Stimulated activated CD8-positive, alpha-beta memory T cell treated with anti-CD3 and anti-CD28 coated beads, Interleukin-15, amount 100 ng/mL, for 24 hours (primary cell): ENCODE measurements at places on chromosomes 5 and 9.

DNA sequence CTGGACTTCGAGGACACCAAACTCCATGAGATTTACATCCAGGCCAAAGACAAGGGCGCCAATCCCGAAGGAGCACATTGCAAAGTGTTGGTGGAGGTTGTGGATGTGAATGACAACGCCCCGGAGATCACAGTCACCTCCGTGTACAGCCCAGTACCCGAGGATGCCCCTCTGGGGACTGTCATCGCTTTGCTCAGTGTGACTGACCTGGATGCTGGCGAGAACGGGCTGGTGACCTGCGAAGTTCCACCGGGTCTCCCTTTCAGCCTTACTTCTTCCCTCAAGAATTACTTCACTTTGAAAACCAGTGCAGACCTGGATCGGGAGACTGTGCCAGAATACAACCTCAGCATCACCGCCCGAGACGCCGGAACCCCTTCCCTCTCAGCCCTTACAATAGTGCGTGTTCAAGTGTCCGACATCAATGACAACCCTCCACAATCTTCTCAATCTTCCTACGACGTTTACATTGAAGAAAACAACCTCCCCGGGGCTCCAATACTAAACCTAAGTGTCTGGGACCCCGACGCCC is 1.3 kb downstream of the PCDHGC3 start:
- DNase-seq, result no peak

DNA sequence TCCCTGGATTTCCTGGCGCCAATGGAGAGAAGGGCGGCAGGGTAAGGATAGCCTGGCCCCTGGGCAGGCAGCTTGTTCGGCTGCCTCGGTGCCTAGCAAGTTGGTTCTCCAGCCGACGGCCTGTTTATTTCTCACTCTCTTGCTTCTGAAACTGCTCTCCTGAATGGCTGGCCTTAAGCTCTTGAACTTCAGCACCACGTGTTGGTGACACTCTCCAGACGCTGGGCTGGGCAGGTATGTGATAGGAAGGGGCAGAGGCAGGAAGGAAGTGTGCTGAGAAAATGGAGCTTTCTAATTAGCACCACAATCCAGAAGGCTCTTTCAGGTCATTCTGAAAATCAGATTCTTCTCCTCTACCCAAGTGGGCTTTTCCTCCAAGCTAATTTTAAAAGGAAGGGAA is 91.4 kb upstream of the FCN2 start:
- DNase-seq, result no peak

- DNase-seq, result no peak
Observed at GRCh38 chr9:134219646-134220060, 55.3 kb upstream of the RNU6ATAC start.

GRCh38 chr5:104611135-104611767 is 1048.7 kb upstream of the NUDT12 start:
- no peak for DNase-seq

- DNase-seq, result no peak
Observed at GRCh38 chr5:39116344-39117170, 42.4 kb upstream of the RICTOR start.

DNA sequence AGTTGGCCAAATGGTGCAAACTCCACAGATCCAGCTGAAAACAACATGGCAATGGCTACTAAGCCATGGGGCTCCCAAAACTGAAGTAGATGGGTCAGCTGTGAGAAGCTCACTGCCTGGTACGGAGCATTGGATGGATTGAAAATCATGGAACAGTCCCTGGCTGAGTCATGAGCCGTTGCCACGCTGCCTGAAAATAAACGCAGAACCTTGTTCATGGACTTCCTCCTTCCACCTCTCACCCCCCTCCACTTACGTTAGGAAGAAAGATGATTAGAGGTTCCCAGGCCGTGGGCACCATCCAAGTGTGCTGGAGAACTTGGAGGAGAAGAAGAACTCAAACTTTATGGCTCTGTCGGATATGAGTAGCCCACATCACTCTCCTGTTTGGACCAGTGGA is 6.8 kb upstream of the DIPK1B start:
- DNase-seq, result no peak

DNA sequence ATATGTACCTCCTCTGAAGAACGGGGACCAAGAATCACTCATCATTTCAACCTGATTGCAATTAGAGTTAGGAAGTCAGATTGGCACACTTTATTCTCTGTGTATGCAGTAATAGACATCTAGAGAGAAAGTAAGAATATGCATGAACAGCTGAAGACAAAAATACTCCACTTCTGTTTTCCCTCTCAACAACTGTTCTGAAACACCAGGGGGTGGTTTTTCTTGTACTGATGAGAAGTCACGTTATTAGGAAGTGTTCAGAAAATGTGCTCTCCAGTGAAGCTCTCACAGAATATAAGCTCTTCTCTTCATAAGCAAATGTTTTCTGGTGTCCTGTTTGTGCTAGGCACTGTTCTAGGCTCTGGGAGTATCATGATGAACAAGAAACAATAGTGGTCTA is 531.7 kb upstream of the C9orf72 start:
- DNase-seq, result no peak

GRCh38 chr5:103573411-103573810 is 10.8 kb upstream of the NUDT12 start:
- no peak for DNase-seq

GRCh38 chr5:177103523-177104253 is 17.0 kb downstream of the FGFR4 start:
- no peak for DNase-seq

GRCh38 chr5:154349626-154350264 is 96.1 kb upstream of the SAP30L start:
- DNase-seq, result no peak

DNA sequence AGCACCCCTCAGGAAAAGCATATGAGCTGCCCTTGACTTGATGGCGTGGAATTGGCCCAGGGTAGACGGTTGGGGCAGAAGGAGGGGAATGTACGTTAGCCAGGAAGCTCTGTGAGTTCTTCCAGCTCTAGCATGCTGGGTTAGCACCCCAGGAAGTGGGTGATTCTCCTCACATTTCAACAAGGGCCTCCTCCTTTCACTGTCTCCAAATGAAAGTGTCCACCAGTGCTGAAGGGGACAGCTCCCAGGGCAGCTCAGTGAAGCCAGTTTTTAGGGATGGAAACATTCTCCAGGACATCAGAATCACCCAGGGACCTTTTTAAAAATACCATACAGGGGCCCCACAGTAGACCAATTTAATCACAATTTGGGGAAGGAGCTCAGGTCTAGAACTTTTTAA is 17.2 kb upstream of the AFAP1L1 start:
- no peak for DNase-seq

GRCh38 chr9:137975527-137975913 is 97.9 kb downstream of the CACNA1B start:
- DNase-seq, result no peak

DNA sequence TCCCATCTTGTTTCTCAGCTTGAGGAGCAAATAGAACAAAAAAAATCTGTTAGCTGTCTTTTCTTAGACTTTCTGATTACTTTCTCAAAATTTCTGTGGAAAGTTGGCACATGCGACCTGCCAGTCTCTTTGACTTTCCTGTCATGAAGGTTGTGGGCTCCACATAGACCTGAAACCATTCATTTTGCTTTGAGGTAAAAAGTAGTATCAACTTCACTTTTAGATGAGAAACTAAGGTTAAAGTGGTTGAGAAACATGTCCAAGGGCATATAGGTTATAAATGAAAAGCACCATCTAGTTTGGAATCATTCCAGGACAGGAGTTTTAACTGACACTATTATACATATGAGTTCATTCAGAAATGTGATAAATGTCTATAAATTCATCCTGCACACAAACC is 42.7 kb downstream of the ST8SIA4 start:
- no peak for DNase-seq

GRCh38 chr5:143850050-143850683 is 38.2 kb downstream of the HMHB1 start:
- DNase-seq, result no peak

DNA sequence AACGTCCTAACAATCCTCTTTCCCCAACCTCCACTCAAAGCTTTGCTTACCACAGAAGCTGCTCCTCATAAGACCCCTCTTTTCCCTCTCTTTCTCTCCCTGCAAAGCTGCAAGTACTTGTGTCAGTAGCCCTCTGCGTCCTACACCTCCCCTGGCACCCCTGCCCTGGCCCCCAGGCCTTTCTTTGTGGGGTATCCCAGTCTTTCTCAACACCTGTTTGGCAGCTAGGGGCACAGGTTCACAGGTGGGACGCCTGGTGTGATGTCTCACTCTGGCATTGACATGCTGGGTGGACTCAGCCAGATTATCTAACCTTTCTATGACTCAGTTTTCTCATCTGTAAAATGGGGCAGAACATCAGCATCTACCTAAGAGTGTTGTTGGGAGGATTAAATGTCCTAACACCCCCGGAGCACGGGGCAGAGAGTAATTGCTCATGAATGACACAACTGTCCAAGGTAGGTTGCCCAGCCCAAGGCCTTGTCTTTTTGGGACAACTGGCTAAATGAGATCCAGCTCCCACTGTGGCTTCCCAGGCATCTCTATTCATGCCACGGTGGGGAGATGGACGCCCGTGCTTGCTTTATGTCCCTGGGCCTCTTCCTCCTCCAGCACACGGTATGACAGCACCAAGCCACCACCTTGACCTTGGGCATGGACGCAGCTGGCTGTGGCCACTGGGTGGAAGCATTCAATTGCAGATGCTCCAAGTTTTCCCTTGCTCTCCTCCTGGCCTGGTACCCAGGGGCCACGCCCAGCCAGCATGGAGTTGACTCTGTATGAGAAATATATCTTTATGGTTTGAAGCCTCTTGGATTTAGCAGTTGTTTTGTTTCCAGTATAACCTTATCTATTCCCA is 190.4 kb downstream of the RGS3 start:
- no peak for DNase-seq

- no peak for DNase-seq
Observed at GRCh38 chr5:57684299-57684702, 201.7 kb upstream of the ACTBL2 start.

DNA sequence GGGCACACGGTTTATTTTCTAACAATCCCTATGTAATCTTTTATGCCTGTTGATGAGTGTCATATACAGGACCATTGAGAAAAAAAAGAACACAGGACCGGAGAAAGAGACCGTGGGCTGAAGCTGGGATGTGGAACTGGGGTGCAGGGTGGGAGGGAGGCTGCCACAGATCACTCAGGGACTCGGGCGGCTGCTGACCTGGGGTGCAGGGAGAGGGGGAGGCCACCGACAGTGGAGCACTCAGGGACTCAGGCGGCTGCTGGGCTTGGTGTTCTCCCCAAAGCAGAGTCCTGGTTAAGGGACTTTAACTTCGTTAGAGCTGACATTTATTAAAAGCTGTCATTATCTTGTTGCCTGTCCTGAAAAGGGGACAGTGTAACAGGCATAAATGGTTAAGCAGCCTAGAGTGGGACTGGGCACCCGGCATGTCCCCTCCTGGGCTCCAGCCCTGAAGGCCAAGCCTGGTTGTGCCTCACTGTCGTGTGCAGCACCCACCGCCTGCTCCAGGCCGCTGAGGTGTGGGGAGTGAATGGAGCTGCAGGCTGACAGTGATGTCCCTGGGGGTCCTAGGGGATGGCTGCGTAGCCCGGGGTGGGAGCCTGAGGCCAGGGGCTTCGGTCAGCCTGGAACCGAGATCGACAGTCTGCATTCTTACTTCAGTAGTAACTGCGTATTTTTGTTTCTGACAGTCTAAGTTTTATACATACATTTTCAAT is 14.0 kb downstream of the NDUFS6 start:
- no peak for DNase-seq

GRCh38 chr5:115050866-115051265 is 118.8 kb downstream of the TRIM36 start:
- no peak for DNase-seq

DNA sequence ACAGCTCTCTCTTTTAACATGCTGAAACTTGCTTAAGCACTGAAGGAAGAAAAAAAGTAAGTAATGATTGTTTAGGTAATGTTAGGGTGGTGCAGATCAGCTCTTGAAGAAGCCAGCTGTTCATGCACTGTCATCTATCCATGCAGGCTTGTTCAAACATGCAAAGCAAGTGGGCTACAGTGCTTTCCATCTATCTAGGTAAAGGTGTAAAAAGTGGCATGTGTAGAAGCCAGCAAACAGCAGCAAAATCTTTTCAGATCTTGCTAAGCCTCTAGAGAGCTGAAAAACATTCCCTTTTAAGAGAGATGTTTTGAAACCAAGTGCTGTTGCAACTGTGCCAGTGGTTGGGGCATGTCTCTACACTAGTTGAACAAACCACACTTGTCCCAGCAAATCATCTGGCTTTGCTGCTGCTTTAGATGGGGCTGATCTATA is 214.4 kb downstream of the EFNA5 start:
- no peak for DNase-seq

DNA sequence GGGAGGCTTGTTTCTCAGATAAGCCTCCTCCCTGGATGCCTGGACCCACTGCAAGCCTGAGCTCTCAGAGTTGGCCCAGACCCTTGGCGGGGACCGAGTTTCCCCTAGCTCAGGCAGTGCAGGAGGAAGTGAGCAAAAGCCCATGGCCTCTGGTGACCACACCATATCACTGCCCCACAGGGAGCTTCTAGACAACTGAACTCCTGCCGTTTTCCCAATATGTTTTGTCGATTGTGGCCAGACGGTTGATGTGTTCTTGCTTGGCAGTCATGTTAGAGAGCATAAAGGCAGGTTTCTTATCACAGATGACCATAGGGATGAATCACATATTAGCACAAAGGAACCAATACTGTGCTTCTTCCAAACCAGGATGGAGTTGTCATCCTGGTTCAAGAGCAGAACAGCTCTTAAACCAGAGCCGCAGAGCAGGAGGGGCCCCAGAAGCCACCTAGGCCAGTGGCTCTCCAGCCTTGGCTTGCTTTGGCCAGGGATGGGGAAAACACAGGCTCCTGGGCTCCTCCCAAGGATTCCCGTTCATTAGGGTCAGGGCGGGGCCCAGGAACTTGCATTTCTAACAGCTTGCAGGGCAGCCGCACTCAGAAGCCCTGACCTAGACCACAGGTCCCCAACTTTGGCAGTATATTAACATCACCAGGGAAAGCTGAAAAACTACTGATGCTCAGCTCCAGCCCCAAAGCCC is 113.1 kb upstream of the TBC1D2 start:
- no peak for DNase-seq

DNA sequence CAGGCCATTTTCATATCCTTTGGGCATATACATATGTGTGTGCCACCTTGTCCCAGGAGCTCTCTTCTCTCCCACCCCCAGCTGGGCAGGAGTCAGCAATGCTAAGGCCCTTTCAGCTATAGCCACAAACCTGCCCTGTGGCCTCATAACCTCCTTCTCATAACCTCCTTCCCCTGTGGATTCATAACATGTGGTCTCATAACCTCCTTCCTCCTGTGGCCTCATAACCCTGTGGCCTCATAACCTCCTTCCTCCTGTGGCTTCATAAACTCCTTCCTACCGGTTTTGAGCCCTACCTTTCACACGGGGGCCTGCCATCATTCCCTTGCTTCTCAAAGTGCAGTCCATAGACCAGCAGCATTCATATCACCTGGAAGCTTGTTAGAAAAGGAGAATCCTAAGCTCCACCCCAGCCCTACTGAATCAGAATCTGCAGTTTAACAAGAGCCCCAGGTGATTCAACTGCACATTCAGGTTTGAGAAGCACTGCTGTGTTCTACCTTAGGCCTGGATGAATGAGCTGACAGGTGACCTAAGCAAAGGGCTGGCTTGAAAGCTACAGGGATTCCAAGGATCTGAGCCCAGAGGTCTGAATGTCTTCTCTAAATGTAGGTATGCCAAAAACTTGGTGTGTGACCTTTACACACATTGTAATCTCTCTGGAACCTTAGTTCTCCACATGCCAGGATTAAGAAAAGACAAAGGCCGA is 41.9 kb upstream of the PLPP6 start:
- DNase-seq, result no peak

- DNase-seq, result no peak
Observed at GRCh38 chr5:143229426-143229895, 174.0 kb downstream of the NR3C1 start.
